Neural crest cell (in vitro differentiated cells): ENCODE measurements at places on chromosomes 1 and 21.

GRCh38 chr21:41974752-41975053 is 20.9 kb upstream of the C2CD2 start:
- DNase-seq: no peak

DNA sequence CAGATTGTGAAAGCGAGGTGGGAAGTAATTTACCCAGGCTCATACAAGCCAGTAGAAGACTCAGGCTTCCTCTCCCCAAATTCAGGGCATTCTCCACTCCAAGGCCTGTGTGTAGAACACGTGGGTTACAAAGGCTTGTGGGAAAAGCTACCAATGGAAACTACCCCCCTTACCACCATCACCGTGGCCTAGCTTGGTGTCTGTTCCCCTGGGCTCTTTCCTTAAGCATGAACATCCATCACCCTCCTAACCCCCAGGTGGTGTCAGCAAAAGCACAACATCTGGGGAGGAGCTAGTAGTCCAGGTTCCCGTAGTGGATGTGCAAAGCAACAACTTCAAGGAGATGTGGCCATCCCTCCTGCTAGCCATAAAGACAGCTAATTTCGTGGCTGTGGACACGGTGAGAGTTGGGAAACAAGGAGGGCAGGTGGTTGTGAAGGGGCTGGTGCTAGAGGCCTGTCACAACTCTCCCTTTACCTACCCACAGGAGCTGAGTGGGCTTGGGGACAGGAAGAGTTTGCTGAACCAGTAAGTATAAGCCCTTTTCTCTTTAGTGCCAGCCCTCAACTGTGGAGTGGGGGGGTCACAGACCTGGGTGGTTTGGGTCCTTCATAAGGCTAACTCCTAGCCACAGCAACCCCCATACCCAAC is 701 bp upstream of the MUTYH start:
- no peak for DNase-seq

DNA sequence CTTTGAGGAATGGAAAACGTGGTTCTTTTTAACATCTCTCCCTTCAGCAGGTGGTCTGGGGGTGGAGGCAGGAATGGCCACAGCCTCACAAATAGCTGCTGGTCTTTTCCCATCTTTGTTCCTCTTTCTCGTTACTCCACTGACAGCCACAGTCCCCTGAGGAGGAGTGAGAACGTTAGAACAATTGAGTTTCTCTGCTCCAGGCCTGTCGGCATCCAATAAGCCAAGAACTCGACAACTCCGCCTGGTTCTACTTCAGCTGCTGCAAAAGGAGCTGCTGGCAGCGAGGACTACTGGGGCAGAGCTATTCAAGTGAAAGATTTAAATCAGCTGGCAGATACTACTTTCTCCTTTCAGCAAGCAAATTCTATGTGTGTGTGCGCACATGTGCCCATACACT is 169.5 kb upstream of the GALNT2 start:
- DNase-seq: no peak

GRCh38 chr1:6260961-6261614 is at the start of gene GPR153:
TSS of gene GPR153 (minus strand) at chr1:6261098. CDS start at chr1:6254905, 6,193 bp downstream.
- DNase-seq: no peak

DNA sequence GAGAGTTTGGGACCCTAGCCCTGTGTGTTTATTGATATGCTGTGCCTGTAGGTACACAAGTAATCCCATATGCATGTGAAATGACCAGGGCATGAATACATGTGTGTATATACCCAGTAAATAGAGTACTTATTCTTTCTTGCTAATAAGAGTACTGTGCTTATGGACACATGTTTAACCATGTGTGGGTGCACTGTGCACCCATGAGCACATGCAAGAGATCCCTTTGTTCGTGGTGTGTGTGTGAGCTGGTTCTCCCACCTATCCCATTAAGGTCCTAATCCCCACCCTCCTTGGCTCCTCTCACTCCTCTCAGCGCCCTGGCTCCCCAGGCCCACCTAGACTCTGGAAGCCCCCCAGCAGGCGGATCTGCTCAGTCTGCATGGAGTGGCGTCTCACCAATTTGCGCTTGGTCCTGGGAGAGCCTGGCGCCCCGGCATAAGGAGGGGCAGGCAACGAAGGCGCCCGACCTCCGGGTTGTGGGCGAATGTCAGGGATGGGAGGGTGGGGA is 2.2 kb upstream of the LIX1L start:
- no peak for DNase-seq

GRCh38 chr1:169624122-169624521 is 5.8 kb downstream of the SELP start:
- DNase-seq: no peak

DNA sequence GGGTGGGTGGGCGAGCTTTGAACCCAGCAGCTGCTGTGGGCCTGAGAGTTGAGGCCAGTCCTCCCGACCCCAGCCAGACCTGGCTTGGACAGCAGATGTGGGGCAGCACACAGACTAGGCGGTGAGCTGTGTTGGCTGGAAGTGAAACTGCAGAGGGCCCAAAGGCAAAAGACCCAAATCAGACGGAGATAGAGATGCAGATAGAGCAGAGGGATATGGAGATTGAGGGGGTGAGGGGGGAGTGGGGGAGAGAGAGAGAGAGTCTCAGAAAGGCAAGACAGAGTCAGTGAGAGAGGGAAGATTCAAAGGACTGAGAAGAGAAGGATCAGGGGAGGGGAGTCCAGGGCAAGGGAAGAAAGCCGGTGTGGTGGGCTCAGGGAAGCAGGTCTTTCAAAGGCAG is 17.0 kb upstream of the POU3F1 start:
- no peak for DNase-seq
